SIG-M5 (cell line): ENCODE measurements at places on chromosomes 6 and 20.

DNA sequence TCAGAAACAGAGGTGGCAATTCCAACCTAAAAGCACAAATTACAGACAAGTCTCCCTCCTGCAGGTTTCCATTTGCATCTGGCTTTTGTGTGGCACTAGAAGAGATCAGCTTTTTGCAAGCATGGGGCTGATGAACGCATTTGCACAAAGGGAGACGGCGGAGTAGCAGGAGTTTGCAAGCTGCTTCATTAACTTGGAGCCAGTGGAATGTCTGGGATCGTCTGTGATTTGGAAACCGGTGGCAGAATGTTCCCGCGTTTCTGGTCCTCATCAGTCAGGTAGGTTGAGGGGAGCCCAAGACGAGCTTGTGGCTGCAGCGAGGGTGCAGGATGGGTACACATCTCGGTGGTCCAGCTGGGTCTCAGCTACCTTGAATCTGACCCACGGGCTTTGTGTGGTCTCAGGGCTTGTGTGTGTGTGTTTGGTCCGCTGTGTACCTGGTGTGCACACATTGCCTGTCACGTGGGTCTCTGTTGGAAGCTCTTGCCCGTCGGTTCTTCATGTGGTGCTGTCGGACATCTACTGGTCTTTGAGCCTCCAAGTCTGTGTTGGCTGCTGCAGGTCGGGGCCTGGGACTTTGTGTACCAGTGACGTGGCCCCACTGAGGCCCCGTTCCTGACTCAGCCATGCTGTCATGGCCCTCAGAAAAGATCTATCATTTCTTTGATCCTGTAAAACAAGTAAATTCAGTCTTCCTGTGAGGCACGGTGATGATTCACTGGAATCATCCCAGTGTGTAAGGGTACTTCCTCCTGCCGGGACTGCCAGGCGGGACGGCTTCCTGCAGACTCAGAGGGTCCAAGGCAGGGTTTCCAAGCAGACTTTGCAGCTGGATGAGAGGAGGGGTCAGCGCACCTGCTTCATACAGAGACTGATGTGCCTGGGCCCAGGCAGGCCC lies 12.4 kb upstream of the MYT1 start:
- DNase-seq: no peak

GRCh38 chr6:30970946-30971345 lies 12.6 kb upstream of the MUC21 start:
- no peak for DNase-seq

- DNase-seq: no peak
Observed at GRCh38 chr20:32167552-32167951, 40.0 kb downstream of the PLAGL2 start.

DNA sequence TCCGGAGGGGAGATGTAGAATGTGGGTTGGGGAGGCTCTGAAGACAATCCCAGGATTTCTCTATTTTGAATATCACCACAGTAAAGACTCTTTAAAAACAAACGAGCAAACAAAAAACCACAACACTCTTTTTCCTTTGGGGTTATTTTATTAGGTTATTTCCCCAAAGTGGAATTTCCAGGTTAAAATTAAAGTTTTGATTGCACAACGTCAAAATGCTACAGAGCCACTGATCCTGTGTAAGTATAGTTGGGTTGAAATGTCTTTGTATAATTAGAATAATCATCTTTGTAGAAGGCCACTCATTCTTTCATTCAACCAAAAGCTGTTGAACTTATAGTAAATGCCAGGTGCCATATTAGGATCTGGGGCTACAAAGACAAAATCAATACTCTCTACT lies 19.6 kb upstream of the PIM1 start:
- no peak for DNase-seq

- no peak for DNase-seq
Observed at GRCh38 chr6:97306544-97307320, 23.7 kb upstream of the MMS22L start.

DNA sequence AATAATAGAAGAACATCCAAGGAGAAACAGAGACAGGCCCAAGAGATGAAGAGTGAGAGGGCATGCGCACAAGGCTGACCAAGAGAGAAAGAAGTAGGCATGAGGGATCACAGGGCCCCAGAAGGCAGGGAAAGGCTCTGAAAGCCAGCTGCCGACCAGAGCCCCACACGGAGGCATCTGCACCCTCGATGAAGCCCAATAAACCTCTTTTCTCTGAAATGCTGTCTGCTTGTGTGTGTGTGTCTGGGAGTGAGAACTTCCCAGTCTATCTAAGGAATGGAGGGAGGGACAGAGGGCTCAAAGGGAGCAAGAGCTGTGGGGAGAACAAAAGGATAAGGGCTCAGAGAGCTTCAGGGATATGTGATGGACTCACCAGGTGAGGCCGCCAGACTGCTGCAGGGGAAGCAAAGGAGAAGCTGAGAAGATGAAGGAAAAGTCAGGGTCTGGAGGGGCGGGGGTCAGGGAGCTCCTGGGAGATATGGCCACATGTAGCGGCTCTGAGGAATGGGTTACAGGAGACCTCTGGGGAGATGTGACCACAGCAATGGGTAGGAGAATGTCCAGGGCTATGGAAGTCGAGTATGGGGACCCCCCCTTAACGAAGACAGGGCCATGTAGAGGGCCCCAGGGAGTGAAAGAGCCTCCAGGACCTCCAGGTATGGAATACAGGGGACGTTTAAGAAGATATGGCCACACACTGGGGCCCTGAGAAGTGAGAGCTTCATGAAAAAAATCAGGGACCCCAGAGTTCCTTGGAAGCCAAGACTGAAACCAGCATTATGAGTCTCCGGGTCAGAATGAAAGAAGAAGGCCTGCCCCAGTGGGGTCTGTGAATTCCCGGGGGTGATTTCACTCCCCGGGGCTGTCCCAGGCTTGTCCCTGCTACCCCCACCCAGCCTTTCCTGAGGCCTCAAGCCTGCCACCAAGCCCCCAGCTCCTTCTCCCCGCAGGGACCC lies 981 bp upstream of the TNF start:
- no peak for DNase-seq

DNA sequence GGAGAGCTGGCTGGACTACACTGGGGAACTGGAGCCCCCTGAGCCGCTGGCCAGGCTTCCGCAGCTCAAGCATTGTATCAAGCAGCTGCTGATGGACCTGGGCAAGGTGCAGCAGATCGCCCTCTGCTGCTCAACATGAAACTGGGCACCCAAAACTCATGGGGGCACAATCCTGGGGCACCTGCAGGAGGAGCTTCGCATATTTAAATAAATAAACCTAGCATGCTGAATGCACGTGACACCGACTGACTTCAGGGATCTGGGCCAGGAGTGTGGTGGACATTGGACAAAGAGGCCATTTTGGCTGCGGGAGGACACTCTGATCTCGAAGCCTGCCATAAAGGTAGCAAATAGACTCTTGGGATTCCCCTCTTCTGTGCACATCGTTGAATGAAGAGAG lies 6.8 kb downstream of the SCAND1 start:
- no peak for DNase-seq

- DNase-seq: no peak
Observed at GRCh38 chr6:126267626-126268025, 72.3 kb upstream of the CENPW start.

- DNase-seq: peak; percentile 71
Observed at GRCh38 chr6:22153384-22154158, 143.3 kb downstream of the PRL start.

DNA sequence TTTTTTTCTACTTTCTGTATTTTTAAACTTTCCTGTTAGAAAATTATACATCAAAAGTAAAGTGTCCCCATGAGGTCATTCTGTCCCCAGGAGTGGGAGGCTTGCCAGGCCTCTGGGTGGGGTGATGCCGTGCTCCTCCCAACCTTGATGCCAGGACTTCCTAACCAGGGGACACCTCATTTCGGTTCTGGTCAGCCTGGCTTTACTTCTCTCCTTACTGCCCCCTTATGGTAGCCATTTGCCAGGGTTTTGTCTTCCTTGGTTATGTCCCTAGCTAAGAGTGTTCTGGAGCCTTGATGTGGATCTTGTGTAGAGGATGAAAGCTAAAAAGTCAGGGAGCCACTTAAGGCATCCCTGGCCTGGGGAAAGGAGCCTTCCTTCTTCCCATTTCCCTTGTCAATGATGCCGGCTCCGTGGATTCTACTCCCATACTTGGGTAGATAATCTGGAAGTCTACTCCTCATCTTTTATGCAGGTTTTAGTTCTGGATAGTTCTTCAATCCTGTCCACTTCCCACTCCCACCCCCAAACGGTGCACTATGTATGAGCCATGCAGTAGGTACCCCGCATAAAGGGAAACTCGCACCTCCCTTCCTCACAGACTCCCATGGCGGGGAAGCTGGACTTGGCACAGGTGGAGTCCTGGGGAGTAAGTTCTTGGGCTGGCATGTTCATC lies 164.1 kb upstream of the SALL4 start:
- no peak for DNase-seq

- DNase-seq: no peak
Observed at GRCh38 chr6:35295521-35296315, 1.9 kb upstream of the DEF6 start.

DNA sequence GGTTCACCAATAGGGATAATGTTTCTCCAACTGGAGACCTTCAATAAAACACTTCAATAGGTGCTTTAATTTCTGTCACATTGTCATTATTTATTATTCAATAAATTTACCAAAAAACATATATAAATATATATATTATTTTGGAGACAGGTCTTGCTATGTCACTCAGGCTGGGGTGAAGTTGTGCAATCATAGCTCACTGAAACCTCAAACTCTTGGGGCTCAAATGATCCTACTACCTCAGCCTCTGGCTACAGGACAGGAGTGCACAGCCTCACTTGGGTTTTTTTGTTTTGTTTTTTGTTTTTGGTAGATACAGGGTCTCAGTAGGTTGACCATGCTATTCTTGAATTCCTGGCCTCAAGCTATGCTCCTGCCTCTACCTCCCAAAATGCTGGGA lies 9.9 kb downstream of the SMLR1 start:
- no peak for DNase-seq

- DNase-seq: no peak
Observed at GRCh38 chr20:20551409-20551808, 161.0 kb downstream of the RALGAPA2 start.

GRCh38 chr6:148835920-148836441 lies 89.2 kb downstream of the UST start:
- no peak for DNase-seq

- DNase-seq: no peak
Observed at GRCh38 chr20:32775336-32775991, 13.3 kb downstream of the DNMT3B start.

GRCh38 chr20:59336540-59336939 lies 36.1 kb downstream of the EDN3 start:
- DNase-seq: no peak

DNA sequence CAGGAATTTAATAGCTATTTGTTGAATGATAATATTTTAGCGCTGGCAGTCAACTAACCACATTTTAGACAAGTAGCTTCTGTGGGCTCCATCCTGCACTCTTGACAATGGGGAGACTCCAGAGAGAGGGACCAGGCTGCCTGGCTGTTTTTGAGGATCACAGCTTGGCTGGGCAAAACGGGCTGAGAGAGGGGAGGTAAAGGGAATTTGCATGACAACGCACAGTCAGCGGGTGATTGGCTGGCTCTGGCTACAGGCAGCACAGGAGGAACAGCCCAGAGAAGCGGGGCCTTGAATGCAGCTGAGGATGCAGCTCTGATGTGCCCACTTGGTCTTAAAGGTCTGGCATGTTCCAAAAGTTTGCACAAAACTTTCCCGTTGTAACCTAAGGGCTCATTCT lies 41.2 kb downstream of the LRFN2 start:
- no peak for DNase-seq

DNA sequence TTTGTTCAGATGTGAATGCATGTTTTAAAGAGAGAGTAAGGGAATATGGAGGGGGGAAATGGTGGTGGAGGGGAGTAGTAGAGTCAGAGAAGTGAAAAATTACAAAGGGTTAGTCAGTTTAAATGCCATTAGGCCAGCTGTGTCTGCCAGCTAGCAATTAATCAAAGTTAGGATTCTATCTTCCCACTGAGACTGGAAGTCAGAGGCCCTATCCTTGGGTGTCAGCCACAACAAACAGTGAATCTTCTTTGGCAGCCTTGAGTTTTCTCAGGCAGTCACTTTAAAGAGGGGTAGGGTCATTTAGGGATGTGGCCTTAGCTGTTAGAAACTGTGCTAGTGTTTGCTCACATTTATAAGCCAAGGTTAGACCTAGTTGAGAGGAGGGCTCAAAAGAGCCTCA lies 120.5 kb upstream of the BTBD3 start:
- no peak for DNase-seq

- DNase-seq: no peak
Observed at GRCh38 chr6:142746524-142746923, 198.5 kb downstream of the HIVEP2 start.

DNA sequence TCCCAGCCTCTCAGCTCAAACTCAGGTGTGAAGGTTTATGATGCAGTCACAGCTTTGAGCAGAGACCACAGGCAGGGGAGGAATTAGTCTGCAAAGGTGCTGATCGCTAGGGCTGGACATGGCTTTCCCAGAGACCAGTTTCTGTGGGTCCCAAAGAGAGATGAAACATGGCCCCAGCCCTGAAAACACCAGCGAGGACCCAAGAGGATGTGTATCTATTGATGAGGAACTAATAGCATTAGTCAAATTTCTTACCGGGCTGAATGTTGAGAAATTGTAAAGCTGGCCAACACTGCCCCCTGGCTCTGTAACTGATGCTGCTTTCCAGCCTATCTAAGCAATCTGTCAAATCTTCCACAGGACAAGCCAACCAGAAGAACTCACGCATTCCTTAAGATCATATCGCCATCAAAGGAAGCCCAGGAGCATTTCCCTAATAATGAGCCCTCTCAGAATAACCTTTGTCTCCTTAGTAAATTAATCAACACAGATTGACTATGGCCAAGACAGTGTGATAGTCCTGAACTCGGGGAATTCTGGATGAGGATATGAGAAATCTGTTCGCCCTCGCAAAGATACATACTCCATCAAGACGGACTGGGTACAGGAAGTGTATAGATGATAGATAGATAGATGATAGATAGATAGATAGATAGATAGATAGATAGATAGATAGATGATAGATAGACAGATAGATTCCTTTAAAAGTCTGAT lies 7.8 kb upstream of the ACSS1 start:
- no peak for DNase-seq

DNA sequence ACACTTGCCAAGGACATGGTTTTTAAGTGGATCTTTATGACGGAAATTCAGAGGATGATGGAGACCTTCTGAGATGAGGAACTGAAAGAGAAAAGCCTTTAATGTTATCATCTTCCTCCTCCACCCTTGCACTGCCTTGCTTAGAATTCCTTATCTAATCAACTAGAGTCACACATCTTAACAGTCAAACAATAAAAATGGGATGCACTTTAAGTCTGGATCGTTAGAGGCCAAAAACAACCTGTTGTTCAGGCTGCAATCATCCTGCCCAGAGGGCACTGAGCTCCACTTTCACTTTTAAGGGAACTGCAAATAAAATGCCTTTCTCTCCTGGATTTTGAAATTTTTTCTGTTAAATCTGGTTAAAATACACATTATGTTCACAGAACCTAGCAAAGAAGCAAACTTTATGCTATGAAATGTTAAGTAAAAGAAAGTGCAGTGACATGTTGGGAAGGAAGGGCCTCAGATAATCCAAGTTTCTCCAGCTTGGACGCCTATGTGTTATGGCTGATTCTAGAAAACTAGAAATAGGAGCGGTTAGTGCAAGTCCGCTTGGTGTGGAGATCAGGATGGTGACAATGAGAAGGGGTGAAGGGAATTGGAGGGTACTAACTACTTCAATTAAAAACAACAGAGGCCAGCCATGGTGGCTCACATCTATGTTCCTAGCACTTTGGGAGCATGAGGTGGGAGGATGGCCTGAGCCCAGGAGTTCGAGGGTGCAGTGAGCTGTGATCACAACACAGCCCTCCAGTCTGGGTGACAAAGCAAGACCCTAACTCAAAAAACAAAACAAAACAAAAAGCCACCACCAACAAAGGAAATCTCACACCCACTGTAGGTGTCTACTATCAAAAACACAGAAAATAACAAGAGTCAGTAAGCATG lies 66.4 kb upstream of the KIF13A start:
- DNase-seq: no peak

- DNase-seq: no peak
Observed at GRCh38 chr6:10418862-10419748, 4.2 kb upstream of the TFAP2A start.
